ENCODE measurements at places on chromosomes 2 and 18.

DNA sequence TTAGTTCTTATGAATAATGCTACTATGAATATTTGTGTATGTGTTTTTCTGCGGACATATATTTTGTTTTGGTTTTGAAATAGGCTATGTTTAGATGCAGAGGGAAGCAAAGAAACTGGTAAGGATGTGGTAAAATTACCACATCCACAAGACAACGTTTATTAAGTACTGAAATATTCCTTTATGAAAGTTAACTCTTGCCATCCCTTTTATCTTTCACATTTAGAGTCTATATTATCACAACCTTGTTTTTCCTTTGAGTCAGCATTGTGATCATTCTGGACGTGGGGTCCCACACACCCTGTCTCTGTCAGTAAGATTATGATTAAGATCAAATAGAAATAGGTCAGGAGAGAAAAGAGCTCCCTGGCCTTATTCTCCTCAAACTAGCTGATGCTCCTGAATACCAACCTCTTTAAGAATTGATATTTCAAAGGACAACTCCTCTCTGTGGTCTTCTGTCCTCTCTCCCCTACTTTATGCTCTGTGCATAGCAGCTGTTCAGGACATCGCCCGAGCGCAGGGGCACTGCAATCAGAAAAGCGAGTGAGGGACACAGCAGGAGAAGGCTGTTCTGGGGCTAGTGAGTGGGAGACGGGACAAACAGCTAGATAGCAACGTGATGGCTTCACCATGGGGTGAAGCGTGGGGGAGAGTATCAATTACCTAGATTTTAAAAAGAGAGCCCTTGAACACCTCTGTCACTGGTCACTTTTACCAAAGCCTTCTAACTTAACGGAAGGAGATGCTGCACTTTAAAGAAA, 12.2 kb downstream of the METAP1D start:
- no peak for DNase-seq

GRCh38 chr2:75199428-75200011, at the start of gene TACR1:
Gene TACR1 (minus strand): TSS chr2:75199520. CDS start chr2:75198934, 586 bp downstream.
- DNase-seq = peak; percentile 66

DNA sequence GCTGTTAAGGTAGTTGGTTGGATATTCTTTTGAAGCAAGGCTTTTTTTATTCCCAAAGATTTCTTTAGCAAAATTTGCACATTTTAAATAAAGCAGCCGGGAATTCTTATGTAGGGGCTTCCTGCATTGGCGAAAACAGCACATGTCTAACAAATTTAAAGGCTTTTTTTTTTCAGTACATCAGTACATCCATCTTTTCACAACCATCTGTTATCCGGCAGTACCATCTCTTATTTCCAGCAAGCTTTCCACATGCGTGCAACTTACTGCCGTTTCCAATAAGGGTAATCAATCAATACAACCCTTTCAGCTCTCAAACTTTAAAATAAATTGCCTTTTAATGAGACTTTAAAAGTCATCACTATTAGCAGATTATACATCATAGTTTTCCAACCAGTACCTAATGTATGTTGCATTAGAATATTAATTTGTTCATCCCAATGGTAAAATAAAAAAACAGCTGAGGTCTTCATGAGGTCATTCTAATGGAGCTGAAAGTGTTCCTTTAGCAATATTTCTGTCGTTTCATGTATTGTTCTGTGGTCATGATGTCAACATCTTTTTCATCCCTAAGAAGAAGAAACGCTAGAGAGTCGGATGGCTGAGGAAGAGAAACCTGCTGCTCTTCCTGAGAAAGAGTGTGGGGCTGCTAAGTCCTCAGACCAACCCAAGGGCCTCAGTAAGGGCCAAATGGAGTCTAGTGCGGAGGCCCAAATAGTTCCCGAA, 81.4 kb upstream of the UNC80 start:
- DNase-seq = no peak

- DNase-seq = no peak
These were observed 84.1 kb upstream of the POMC start for GRCh38 chr2:25252291-25253152.

- DNase-seq = no peak
These were observed 1.6 kb downstream of the LONRF2 start for GRCh38 chr2:100320547-100321178.

GRCh38 chr18:76859474-76860339, 37.4 kb downstream of the ZNF236 start:
- no peak for DNase-seq

DNA sequence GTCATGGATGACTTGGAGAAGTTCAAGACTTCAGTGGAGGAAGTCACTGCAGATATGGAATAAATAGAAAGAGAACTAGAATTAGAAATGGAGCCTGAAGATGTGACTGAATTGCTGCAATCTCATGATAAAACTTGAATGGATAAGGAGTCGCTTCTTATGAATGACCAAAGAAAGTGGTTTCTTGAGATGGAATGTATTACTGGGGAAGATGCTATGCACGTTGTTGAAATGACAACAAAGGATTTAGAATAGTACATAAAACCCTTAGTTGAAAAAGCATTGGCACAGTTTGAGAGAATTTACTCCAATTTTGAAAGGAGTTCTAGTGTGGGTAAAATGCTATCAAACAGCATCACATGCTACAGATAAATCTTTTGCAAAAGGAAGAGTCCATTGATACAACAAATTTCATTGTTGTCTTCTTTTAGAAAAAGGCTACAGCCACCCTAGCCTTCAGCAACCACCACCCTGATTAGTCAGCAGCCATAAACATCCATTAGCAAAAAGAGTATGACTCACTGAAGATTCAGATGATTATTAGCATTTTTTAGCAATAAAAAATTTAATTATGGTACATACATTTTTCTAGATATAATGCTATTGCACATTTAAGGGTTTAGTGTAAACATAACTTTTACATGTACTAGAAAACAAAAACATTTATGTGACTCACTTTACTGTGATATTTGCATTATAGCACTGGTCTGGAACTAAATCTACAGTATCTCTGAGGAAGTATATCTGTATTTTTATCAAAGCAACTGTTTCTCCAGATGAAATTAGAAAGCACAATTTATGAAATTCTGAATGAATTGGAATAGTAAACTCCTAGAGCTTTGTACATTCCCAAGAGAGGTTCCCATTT, 110.5 kb upstream of the TACR1 start:
- peak; percentile 59 for DNase-seq

DNA sequence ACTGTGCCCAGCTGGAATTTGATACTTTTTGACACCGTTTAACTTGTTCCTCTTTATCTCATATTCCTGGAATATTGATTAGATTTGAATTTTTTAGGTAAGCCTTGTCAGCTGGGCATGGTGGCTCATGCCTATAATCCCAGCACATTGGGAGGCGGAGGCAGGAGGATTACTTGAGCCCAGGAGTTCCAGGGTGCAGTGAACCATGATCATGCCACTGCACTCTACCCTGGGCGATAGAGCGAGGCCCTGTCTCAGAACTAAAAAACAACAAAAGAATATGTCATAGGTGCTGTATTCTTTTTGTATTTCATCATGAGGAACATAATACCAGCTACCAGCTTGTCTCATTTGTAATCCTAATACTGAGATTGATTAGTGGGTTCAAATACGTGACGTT, 90.3 kb downstream of the ZNF532 start:
- DNase-seq = no peak

DNA sequence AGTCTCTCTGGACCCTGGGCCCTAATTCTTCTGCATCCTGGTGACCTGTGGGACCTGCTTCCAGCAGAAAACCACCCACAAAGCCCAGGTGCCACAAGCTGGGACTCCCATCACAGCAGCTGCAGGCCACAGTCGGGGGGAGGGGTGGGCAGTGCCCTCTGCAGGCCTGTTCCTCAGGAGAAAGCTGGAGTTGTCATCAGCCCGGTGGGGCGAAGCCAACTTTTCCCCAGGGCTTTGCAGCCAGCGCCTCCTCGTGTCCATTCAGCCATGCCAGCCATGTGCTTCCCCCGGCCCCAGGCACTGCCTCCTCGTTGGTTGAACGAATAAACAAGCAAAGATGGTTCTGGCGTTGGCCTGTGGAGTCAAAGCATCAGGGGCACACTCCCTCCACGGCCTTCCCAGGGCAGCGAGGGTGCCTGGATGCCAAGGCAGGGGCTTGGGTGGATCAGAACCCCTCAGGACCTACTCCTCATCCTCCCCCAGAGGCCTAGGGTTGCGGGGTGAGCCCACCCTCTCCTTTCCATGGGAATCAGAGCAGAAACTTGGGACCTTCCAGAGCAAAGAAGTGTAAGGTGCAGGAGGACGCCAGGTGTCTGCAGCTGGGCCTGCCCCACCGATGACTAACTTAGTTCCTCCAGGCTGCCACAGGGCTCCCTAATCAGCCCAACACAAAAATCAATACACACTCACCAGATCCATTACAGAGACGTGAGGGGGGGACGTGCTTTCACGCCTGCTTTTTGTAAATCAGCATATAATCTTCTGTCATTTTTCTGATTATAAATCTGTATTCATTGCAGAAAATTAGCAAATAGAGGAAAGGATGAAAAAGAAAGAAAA, 75.7 kb upstream of the RAB6C start:
- DNase-seq = no peak

- no peak for DNase-seq
These were observed 172.7 kb upstream of the FHL2 start for GRCh38 chr2:105571445-105571987.

- no peak for DNase-seq
These were observed 139.3 kb upstream of the ID2 start for GRCh38 chr2:8542381-8543059.

- no peak for DNase-seq
These were observed 186.8 kb upstream of the PGAP1 start for GRCh38 chr2:197113275-197113711.

GRCh38 chr2:232024457-232024856, 62.9 kb downstream of the DIS3L2 start:
- no peak for DNase-seq

GRCh38 chr2:240989451-240990265, 8.8 kb upstream of the SNED1 start:
- DNase-seq = no peak

DNA sequence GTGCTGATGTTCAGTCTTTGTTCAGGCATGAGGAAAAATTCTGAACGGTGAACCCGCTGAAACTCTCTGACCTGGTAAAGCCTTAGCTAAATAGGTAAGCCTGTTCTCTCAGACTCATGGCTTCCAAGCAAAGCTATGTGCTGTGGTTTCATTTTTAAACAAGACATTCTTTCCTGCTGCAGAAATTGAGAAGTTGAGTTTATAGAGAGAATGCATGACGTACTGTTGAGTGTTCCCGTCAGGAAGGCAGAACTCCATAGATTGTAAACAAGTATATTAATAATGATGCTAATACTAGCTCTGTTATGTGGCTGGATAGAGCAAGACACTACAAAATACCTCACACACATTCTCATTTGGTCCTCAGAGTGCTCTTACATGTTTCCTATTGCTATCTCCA, 424.0 kb upstream of the CRIM1 start:
- no peak for DNase-seq
